ENCODE measurements at places on chromosomes 6 and 20. TPM values are rescaled to one million over a fixed set of nuclear protein-coding genes. Genes with fewer than 3 reads are reported as not detected.

Gene SLC17A9
- 13.0 TPM for total RNA-seq

Gene C20orf204
- 1.7 TPM for total RNA-seq

Gene COL19A1
- not detected for total RNA-seq

Gene GTSF1L
- not detected for total RNA-seq

Gene PCSK2
- total RNA-seq, result not detected

Gene KCNQ2
- not detected for total RNA-seq

Gene BYSL
- total RNA-seq, result 10.1 TPM

Gene TMEM217
- total RNA-seq, result 1.3 TPM

Gene SDCBP2
- 2.1 TPM for total RNA-seq

Gene SCRT2
- total RNA-seq, result not detected

Gene TINAG
- not detected for total RNA-seq

Gene SH3BGRL2
- 2.8 TPM for total RNA-seq

Gene ERVFRD-1
- total RNA-seq, result not detected

Gene CCDC170
- total RNA-seq, result 3.2 TPM

Gene MPIG6B
- not detected for total RNA-seq

Gene SMOC2
- total RNA-seq, result not detected

Gene EPHA7
- total RNA-seq, result 0.16 TPM

Gene ABHD16B
- total RNA-seq, result not detected

Gene TMEM200A
- 27.1 TPM for total RNA-seq

Gene MLN
- total RNA-seq, result not detected

Gene EPPIN
- total RNA-seq, result not detected

Gene RHAG
- total RNA-seq, result not detected

Gene FABP7
- not detected for total RNA-seq

Gene SLC17A1
- total RNA-seq, result not detected

Gene ARFRP1
- 26.6 TPM for total RNA-seq

Gene IPCEF1
- total RNA-seq, result 0.24 TPM

Gene LTB
- total RNA-seq, result not detected

Gene MOG
- total RNA-seq, result not detected

Gene HRH3
- not detected for total RNA-seq

Gene ZFP57
- total RNA-seq, result 0.24 TPM

Gene OR12D1
- total RNA-seq, result not detected

Gene TTLL9
- not detected for total RNA-seq

Gene TAGAP
- not detected for total RNA-seq

Gene ACTL10
- total RNA-seq, result 2.3 TPM

Gene CCDC28A
- 7.0 TPM for total RNA-seq

Gene PAK5
- total RNA-seq, result under 0.01 TPM

Gene L3MBTL3
- total RNA-seq, result 11.4 TPM

Gene NT5E
- 231 TPM for total RNA-seq

Gene BPIFB4
- not detected for total RNA-seq

Gene OR2B6
- not detected for total RNA-seq

Gene ZNF343
- total RNA-seq, result 13.0 TPM

Gene PGC
- not detected for total RNA-seq

Gene CGA
- total RNA-seq, result not detected

Gene ALDH8A1
- total RNA-seq, result 0.16 TPM

Gene FGD2
- not detected for total RNA-seq

Gene SYNGAP1
- 8.8 TPM for total RNA-seq

Gene CLPSL2
- not detected for total RNA-seq

Gene SEMG1
- total RNA-seq, result not detected

Gene SPTLC3
- 3.6 TPM for total RNA-seq

Gene FRK
- total RNA-seq, result 1.9 TPM

Gene TCP11
- 1.1 TPM for total RNA-seq

Gene HLA-G
- total RNA-seq, result not detected

Gene LTA
- not detected for total RNA-seq

Gene OOEP
- total RNA-seq, result 0.16 TPM

Gene KAT14
- total RNA-seq, result 17.8 TPM

Data from hair follicle dermal papilla cell (primary cell).